Ovary (tissue), 10 donors: ENCODE measurements at places on chromosomes 11 and 22. TPM values are rescaled to one million over a fixed set of nuclear protein-coding genes. Genes with fewer than 3 reads are reported as not detected.
A peak's percentile ranks its signal among the peaks of the same experiment; 100 is the strongest.

Gene CASP5
- polyA plus RNA-seq = not detected

Gene TPBGL
- polyA plus RNA-seq = 0.27 TPM

DNA sequence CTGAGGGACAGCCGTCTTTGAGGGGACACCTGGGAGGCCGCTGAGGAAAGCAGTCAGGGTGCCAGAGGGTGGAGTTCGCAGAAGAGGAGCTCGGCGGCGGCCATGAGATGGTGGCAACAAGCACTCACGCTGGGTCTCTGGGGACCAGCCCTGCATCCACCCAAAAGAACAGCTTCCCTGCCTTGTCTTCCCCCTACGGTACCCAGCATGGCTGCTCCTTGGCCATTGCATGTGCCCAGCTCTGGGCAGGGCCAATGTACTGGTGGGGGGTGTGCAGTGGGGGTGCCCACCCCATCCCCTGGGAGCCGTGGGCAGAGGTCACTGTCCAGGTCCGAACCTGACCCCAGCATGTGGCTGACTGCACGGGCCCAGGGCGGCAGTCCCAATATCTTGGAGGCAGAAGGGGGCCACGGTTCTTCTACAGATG is 42.3 kb downstream of the OSBPL5 start:
- no peak for DNase-seq

GRCh38 chr22:22720201-22720723 is 75.8 kb downstream of the GGTLC2 start:
- no peak for DNase-seq

Gene OR4X2
- polyA plus RNA-seq = not detected

GRCh38 chr22:19810381-19811201 is 44.1 kb downstream of the GNB1L start:
- DNase-seq = peak; percentile 58

Gene MPPED2
- 7.6 TPM for polyA plus RNA-seq

- peak; percentile 54 for DNase-seq
Observed at GRCh38 chr11:62593434-62594044, 2.2 kb upstream of the TUT1 start.

Gene POU2AF2
- 0.07 TPM for polyA plus RNA-seq

DNA sequence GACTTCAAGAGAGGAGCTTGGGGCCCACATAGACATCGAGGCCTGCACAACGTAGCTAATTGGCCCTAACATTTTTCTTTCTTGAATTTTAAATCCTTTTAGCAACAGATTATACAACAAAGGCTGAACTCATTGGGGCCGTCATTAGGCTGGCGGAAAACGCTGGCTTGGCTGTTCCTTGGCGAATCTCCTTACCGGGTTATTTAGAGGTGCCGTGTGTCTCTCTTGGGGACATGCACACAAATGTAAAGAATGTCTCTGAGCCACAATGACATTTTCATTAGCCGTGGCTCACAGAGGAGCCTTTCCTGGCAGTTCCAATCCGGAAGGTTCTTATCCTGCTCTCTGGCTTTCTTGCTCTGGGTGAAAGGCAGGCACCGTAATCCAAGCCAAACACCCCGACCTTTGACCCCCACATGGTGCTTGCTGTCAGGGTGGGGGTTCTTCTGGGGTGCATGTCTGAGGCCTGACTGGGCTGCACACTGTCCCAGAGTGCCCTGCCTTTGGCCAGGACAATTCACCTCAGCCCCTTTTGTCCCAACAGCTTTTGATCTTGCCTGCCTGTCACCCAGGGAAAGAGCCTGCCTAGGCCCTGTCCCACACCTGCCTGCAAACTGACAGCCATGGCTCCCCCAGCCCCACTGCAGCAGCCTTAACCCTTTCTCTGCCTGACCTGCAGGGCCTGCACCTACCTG is 9.2 kb upstream of the FGF3 start:
- DNase-seq = no peak

- DNase-seq = no peak
Observed at GRCh38 chr11:90288212-90288821, 65.5 kb upstream of the CHORDC1 start.

GRCh38 chr22:24157822-24158135 is 23.5 kb upstream of the SUSD2 start:
- no peak for DNase-seq

- DNase-seq = no peak
Observed at GRCh38 chr22:45709060-45709739, 37.6 kb downstream of the ATXN10 start.

DNA sequence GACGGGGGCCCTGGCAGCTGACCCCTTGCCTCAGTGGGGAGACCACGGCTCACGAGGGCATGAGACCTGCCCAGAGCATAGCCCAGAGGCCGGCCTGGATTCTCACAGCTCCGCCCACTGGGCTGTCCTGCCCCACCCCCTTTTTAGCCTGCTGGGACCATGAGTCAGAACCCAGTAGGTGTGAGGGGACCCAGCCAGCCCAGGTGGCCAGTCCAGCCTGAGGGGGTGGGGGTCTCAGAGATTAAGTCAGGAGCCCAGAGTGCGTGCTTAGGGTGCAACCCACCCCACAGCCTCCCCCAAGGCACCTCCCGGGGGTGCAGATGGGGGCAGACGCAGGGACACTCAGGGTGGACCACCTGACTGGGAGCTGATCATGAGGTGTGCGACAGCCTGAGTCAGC is 40.1 kb upstream of the PPARA start:
- peak; percentile 72 for DNase-seq

DNA sequence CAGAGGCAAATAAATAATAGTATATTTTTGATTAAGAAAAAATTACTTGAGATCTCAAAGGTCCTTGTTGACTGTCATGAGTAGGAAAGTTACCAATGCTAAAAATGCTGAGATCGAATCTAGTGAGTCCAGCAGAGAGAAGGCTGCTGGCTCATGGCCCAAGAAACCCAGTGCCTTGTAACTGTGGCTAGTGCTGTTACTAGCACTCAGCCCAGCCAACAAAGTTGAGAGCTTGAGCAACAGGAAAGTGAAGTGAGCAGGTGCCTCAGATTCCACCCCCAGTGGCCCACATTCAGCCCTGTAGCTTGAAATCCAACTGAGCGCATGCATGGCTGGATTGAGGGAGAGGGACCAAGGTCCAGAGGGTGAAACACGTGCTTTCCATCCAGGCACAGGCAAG is 398.2 kb downstream of the SHANK2 start:
- no peak for DNase-seq

Gene KDM4D
- 0.68 TPM for polyA plus RNA-seq

DNA sequence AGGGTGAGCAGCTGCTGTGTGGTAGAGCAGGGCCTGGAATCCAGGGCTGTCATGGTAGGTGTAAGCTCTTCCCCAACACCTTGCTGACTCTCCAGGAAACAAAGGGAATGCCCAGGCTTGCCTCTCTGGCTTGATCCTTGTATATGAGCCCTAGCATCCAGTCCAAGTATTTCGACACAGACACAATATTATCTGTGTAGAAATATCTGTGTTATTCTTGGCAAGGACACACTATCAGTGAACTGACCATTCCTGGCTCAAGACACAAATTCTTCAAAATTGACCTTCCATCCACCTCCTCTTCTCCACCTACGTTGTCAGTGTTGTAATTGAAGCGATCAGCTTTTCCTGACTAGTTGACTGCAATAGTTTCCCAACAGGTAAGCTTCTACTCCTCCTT is 312.0 kb upstream of the NARS2 start:
- no peak for DNase-seq

DNA sequence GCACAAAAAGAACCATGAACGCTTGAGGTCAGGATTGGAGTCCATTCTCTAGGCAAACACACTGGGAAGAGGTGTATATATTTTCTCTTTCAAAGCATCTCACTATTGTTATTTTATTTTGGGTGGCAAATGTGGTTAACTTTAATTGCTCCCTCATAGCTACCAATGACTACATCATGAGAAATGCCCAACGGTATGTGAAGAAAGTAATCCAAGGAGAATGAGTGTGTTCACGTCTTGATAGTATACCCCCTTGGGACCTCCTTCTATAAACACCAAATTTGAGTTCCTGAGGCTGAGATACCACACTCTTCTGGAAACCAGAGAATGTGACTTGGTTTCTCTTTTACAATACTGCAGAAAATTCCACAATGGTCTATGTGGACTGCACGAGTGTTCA is 15.8 kb downstream of the OR8D1 start:
- DNase-seq = no peak

DNA sequence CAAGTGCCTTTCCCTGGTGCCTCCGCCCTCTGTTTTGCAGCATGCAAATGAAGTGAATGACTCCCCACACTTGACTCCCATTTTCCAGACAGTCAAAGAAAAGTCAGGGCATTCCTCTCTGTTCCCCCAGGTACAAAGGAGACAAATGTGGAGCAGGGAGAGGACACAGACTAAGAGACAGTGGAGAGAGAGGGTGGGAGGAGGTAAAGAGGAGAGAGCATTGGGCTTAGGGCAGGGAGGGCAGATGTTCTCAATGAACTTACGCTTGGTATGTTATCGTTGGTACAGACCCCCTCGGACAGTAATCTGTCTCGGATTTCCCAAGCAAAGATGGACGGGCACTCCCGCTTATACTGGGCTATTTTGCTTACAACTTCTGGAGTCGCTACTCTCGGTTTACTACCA is 9.8 kb downstream of the PAX6 start:
- no peak for DNase-seq
